ENCODE measurements at places on chromosomes 13 and 19. TPM values are rescaled to one million over a fixed set of nuclear protein-coding genes. Genes with fewer than 3 reads are reported as not detected.

The RFPL4A gene
- not detected for total RNA-seq

The SOHLH2 gene
- 1.7 TPM for total RNA-seq

The ALG5 gene
- total RNA-seq, result 22.9 TPM

The MBD3L2 gene
- not detected for total RNA-seq

The ZNF69 gene
- 9.0 TPM for total RNA-seq

- no peak for DNase-seq
These were observed 927.0 kb downstream of the UQCRFS1 start for GRCh38 chr19:28285917-28286316.

GRCh38 chr19:31594701-31595100, 245.5 kb upstream of the TSHZ3 start:
- DNase-seq, result no peak

- DNase-seq, result no peak
These were observed 8.7 kb upstream of the CARM1 start for GRCh38 chr19:10862561-10863106.

DNA sequence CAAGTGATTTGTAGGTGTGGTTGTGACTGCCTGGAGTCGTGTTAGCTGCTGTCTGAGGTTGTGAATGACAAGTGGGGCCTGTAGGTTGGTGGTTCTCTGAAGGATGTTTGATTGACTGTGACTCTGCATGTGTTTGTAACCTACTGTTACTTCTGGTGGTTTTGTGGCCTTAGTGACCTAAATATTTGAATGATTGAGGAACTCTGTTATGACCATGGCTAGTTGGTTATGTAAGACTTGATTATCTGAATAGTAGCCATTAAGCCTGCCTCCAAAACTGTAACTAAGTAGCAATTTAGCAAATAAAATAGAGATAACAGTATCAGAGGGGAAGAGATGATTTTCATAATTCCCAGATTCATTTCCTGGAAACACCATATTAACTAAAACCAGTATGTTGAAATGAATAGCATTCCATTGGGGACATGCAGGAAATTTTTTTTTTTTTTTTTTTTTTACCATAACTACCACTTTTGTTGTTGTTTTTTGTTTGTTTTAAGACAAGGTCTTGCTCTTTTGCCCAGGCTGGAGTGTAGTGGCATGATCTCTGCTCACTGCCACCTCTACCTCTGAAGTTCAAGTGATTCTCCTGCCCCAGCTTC, 865 bp downstream of the ZNF382 start:
- DNase-seq, result no peak

GRCh38 chr13:100542826-100543156, 45.8 kb downstream of the GGACT start:
- peak; percentile 62 for DNase-seq

DNA sequence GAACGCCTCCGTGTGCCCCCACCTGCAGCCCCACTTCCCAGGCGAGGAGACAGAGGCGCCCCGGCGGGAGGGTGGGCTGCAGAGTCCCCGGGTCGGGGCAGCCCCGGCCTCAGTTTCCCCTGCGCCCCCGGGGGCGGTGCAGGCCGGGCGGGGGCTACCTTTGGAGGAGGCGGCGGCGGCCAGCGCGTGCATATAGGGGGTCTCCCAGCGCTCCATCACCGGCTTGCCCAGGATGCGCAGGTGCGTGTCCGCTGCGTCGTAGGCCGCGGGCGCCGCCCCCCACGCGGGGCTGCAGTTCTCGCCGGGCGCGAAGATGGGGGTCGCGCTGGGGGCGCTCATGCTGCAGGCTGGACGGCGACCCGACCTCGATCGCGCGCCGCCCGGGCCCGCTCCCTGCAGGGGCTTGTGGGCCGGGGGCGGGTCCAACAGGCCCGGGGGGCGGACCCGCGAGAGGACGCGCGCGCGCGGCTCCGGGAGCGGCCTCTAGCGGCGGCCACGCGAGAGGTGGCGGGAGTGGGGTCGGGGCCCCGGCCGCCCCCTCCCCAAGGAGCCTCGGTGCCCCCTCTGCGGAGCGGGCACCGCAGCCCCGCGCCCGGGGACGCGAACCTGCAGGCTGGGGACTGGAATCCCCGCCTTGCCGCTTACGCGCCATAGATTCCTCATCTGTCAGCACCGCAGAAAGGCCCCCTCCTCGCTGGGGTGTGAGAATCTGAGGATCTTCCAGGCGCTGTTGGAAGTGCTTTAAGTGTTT, at the start of gene GAMT:
GAMT (minus strand) TSS at position 405 of the 751 bp plus-strand sequence; CDS start at position 339, 66 bp downstream.
- DNase-seq, result no peak

Measured in fibroblast of the aortic adventitia (primary cell).